ENCODE measurements at places on chromosomes 2 and 18. TPM values are rescaled to one million over a fixed set of nuclear protein-coding genes. Genes with fewer than 3 reads are reported as not detected.

The G6PC2 gene
- not detected for total RNA-seq

The LIMS2 gene
- total RNA-seq = 6.2 TPM

The CD207 gene
- total RNA-seq = 0.07 TPM

The UGT1A4 gene
- total RNA-seq = 0.07 TPM

The ANKRD30B gene
- total RNA-seq = not detected

The EML6 gene
- 1.2 TPM for total RNA-seq

The FAM210A gene
- 21.9 TPM for total RNA-seq

The LRRC30 gene
- total RNA-seq = not detected

The PLB1 gene
- total RNA-seq = 2.6 TPM

The SLC5A7 gene
- total RNA-seq = not detected

The CTNNA2 gene
- total RNA-seq = 0.33 TPM

The SCYGR6 gene
- not detected for total RNA-seq

The REEP1 gene
- total RNA-seq = 0.89 TPM

The PCARE gene
- total RNA-seq = not detected

The TP53I3 gene
- total RNA-seq = 323 TPM

The GCG gene
- total RNA-seq = not detected

The RGPD3 gene
- total RNA-seq = 0.16 TPM

The PCBP1 gene
- total RNA-seq = 339 TPM

The MATN3 gene
- 15.5 TPM for total RNA-seq

The IFT172 gene
- 7.7 TPM for total RNA-seq

The L3MBTL4 gene
- total RNA-seq = not detected

The SMC6 gene
- 32.3 TPM for total RNA-seq

The RGPD4 gene
- total RNA-seq = 0.07 TPM

The DSC3 gene
- total RNA-seq = 1.5 TPM

The KLHL14 gene
- not detected for total RNA-seq

Measured in A549 treated with dexamethasone at 1 μM for 4 hours (cell line).